ENCODE measurements at places on chromosomes 11 and 22.

- no peak for DNase-seq
These were observed 103.6 kb downstream of the TTC17 start for GRCh38 chr11:43462359-43462758.

GRCh38 chr11:45264839-45265515 lies 21.2 kb downstream of the SYT13 start:
- DNase-seq: no peak

DNA sequence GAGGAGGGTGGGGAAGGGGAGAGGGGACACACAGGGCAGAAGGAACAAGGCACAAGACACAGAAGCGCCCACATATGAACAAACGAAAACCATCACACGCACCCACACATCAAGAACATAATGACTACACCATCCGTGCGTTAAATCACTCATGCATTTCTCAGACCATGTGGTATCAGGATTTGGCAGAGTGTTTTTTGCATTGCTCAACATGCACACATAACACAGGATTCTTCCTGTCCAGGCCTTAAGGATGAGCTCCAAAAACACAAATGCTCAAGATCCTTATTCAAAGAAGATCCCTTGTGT lies 309.5 kb downstream of the CADM1 start:
- no peak for DNase-seq

- no peak for DNase-seq
These were observed 152.9 kb downstream of the SNX19 start for GRCh38 chr11:130763087-130763980.

DNA sequence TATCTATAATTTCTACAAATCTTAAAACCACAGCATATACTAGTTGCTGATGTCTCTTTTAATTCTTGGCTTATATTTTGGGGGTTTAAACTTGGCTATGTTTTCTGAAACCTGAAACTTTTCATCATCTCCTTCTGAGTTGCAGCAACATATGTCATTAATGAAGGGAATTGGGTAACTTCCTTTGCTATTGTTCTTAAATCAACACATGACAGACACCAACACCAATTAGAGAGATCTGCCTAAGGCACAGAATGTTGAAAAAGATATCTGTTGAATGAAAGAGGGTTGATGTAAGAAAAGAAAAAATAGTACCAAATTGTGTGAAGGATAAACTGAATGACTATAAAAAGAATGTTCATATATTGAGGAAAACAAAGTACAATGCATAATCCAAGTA lies 10.3 kb upstream of the GAS2 start:
- no peak for DNase-seq

- no peak for DNase-seq
These were observed 446.9 kb upstream of the B3GAT1 start for GRCh38 chr11:134858783-134859480.

- no peak for DNase-seq
These were observed 64.2 kb downstream of the RASSF10 start for GRCh38 chr11:13073119-13073981.

DNA sequence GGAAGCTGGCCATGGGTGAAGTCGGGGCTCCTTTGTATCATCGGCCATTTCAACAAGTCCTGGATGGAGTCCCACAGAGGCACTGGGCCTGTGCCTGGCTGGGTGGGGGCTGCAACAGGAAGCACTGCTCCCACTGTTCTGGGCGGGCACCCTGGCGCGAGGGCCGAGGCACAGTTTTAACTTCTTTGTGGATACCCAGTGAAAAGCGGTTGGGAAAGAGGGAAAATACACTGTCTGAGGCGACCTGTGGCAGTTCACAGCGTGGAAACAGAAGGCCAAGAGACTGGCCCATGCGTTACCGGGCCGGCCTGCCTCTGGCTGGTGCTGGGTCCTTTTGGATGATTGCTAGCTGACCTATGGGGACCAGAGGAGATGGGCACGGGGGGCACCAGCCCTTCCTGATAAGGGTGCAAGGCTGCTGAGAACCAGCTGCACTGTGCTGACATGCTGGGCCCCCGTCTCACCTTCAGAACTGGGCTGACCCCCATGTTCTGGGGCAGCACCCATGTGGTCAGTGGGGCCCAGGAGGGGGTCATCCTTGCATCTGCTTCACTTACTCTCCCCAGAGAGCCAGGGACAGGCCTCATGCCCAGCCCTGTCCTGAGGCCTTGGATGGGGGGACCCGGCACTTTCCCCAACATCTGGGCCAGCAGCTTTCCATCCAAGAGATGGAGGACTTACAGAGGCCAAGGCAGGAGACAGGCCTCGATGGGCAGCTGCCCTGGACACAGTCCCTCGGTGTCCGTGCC lies 4.2 kb downstream of the OVOL1 start:
- no peak for DNase-seq

DNA sequence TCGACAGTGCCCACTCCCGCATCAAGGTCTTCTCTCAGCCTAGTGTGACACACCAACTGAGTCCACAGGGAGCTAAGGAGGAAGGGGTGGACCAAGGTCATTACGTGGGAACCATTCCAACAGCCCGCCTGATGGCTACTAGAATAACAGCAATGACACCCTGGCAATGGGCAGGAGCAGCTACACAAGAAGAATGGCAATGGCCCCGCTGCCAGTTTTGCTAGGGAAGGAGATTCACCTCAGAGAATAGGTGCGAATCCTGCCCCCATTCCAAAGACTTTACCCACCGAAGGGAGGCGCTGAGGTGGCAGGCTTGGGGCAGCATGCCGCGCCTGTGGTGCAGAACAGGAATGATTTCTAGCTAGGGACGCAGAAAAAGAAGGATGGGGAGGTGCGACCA lies 9.1 kb downstream of the WT1 start:
- no peak for DNase-seq

- no peak for DNase-seq
These were observed 30.8 kb downstream of the MYH9 start for GRCh38 chr22:36356708-36357624.

- DNase-seq: no peak
These were observed 20.8 kb downstream of the BBOX1 start for GRCh38 chr11:27061461-27061821.

- DNase-seq: peak; percentile 21
These were observed 4.9 kb downstream of the TPBGL start for GRCh38 chr11:75245356-75246005.

DNA sequence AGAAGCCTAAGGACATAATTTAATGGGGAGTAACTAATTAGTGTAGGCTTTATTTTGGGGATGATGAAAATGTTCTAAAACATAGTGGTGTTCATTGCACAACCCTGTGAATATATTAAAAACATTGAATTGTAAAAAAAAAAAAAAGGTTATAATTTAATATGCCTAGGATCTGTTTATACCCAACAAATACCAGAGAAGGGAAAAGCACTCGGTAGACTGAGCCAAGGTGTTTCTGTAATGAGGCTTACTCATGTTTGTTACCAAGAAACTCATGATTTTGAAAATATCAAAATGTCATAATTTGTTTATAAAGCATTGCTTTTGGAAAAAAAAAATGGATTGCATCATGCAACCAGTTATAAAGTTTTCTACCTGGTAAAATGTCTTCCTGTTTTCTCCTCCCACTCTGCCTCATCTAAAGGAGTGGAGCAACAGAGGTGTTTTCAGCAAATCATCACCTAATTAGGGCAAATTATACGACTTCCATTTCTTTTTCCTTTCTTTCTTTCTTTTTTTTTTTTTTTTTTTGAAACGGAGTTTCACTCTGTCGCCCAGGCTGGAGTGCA lies 14.2 kb upstream of the EIF3M start:
- no peak for DNase-seq

- no peak for DNase-seq
These were observed 5.8 kb upstream of the ATG16L2 start for GRCh38 chr11:72808331-72808798.

GRCh38 chr11:91023731-91024130 lies 800.9 kb upstream of the CHORDC1 start:
- DNase-seq: no peak

- no peak for DNase-seq
These were observed 437.0 kb downstream of the TBC1D22A start for GRCh38 chr22:47199261-47199978.

- DNase-seq: no peak
These were observed at the start of gene POU2F3 for GRCh38 chr11:120239713-120240640. Gene POU2F3 (plus strand): TSS chr11:120240140. CDS start chr11:120240344, 204 bp downstream.

DNA sequence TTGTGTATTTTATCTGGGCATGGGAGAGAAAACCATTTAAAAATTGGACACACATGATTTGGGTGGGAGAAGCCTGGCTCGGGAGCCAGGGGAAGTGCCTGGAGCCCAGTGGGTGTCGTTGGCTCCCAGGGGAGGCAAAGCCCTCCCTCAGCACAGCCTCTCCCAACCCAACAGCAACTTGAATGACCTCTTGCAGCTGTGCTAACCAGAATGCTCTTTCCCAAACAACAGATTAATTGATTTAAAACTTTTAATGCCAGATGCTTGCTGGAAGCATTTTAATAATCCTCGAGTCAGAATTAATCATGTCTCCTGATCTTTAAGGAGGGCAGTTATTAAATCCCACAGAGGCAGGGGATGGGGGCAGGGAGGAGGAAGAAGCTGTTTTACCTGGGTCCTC lies 401.6 kb downstream of the BUD13 start:
- no peak for DNase-seq

DNA sequence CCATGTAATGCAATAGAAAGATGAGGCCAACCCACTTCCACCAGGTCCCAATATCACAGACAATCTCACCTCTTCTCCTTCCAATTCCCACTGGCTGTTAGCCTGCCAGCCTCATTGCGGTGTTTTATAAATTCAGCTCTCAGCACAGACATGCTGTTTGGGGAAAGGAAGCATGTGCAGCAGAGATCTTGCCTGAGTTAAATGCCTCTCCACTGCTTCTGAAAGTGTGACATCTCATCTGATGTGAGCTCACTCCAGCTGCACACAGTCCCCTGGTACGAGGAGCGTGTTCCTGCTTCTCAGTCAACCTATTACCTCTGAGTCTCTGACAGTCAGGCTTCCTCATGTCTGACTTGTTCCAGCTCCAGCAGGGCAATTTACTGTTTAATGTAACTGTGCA lies 122.7 kb upstream of the GUCY1A2 start:
- no peak for DNase-seq

DNA sequence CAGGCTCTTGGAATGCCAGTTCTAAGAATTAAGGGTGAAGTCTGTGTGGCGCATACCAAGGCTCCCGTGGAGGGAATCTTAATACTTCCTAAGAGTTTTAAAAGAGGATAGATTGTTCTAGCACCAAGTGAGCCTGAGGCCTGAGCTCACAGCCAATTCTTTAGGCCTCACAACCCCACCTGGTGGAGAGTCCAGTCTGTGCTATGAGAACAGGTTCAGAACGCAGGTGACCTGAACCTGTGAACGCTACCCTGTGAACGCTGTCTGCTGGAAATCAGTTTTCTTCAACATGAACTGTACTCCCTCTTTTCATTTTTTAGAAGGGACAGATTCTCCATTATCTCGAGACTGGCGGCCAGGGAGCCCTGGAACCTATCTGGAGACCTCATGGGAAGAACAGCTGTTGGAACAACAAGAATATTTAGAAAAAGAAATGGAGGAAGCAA lies 43.2 kb upstream of the DLAT start:
- peak; percentile 66 for DNase-seq

- DNase-seq: peak; percentile 8
These were observed 87.6 kb upstream of the SEPTIN5 start for GRCh38 chr22:19626666-19627065.

GRCh38 chr11:33532720-33533385 lies 167.8 kb downstream of the C11orf91 start:
- no peak for DNase-seq

DNA sequence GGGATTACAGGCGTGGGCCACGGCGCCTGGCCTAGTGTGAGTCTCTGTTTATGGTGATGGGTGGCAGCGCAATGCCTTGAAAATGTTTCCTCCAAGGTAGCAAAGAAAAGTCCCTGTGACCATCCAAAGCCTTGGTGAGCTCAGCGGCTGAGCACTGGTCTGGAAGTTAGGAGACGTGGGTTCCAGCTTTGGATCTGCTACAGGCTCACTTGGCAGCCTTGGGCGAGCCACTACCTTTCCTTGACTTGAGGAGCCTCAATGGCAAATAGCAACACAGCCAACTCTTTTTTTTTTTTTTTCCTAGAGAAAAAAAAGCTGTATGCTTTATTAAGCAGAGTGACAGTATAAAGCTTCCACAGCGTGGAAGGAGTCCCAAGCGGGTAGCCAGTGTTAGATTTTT lies 61.3 kb upstream of the RASD2 start:
- DNase-seq: no peak

DNA sequence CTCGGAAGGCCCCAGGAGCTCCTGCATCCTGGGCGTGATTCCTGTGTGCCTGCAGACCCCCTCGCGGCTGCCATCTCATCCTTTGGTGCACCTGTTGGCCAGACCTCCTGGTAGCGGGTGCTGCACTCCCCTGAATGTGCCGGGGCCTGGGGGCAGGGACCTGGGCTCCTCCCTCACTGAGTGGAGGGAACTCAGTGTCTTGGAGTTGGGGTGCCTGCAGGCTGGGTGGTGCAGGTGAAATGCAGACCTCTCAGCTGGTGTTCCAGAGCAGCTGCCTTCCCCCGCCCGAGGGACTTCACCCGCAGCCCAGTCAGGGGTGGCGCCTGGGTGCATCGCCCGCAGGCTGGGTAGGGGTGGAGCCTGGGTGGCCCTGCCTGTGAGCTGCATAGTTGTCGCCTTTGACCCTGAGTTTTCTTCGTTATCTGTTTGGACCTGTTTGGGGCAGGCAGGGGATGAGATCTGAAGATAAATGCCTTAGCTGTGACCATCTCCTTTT lies 31.4 kb downstream of the LRP5 start:
- DNase-seq: no peak

GRCh38 chr11:27648840-27649239 lies 51.4 kb downstream of the BDNF start:
- DNase-seq: no peak

DNA sequence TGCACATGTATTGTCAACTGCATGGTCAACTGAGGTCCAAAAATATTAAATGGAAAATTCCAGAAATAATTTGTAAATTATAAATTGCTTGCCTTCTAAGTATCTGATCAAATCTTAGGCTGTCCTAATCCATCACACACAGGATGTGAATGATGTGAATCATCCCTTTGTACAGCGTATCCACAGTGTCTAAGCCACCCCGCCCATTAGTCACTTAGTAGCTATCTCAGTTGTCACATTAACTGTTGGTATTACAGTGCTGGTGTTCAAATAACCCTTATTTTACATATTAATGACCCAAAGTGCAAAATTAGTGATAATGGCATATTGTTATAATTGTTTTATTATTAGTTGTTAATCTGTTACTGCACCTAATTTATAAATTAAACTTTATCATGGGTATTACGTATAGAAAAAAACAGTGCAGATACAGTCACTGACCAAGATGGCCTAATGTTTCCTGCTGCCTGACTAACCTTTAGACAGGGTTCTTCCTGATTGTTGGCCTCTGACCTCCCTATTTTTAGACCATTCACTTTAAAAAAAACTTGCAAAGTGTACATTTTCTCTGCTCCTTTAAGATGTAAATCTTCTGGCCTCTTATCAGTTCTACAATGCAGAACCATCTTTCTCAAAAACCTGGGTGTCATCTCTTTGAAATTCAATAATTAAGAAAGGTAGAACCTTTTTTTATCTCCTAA lies 2.9 kb upstream of the SVIP start:
- no peak for DNase-seq

DNA sequence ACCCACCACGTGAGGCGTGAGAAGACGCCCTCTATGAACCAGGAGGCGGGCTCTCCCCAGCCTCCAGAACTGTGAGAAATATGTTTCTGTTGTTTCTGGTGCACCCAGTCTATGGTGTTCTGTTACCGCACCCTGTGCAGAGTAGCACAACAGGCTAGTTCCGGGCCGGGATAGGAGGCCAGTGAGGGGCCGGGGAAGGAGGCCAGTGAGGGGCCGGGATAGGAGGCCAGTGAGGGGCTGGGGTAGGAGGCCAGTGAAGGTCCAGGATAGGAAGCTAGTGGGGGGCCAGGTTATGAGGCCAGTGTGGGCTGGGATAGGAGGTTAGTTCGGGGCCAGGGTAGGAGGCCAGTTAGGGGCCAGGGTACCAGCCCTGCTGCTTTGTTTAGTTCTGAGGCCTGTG lies 204.6 kb downstream of the BARX2 start:
- DNase-seq: no peak

- DNase-seq: no peak
These were observed 25.3 kb upstream of the TESMIN start for GRCh38 chr11:68776442-68777235.
